ENCODE measurements at places on chromosomes 7 and 10.

- no peak for DNase-seq
- H3K4me1 ChIP-seq: no peaks in the 10 kb centered on the region
- no peaks in the 10 kb centered on the region for H3K36me3 ChIP-seq
- H3K4me3 ChIP-seq: no peak overlapping the region
Measured at GRCh38 chr7:86923527-86923926, 135.9 kb downstream of the ELAPOR2 start.

- H3K27me3 ChIP-seq: peaks cover 18% of the 10 kb centered on the region
- no peak overlapping the region for H3K4me3 ChIP-seq
Measured at GRCh38 chr10:42950606-42951485, 126.0 kb upstream of the RET start.

- H3K27ac ChIP-seq: no peak overlapping the region
- no peak for DNase-seq
- H3K4me3 ChIP-seq: no peak overlapping the region
- H3K36me3 ChIP-seq: no peaks in the 10 kb centered on the region
- H3K27me3 ChIP-seq: peaks cover 24% of the 10 kb centered on the region
- H3K4me1 ChIP-seq: peaks cover 12% of the 10 kb centered on the region
Measured at GRCh38 chr10:100713859-100714565, 31.4 kb upstream of the PAX2 start.

DNA sequence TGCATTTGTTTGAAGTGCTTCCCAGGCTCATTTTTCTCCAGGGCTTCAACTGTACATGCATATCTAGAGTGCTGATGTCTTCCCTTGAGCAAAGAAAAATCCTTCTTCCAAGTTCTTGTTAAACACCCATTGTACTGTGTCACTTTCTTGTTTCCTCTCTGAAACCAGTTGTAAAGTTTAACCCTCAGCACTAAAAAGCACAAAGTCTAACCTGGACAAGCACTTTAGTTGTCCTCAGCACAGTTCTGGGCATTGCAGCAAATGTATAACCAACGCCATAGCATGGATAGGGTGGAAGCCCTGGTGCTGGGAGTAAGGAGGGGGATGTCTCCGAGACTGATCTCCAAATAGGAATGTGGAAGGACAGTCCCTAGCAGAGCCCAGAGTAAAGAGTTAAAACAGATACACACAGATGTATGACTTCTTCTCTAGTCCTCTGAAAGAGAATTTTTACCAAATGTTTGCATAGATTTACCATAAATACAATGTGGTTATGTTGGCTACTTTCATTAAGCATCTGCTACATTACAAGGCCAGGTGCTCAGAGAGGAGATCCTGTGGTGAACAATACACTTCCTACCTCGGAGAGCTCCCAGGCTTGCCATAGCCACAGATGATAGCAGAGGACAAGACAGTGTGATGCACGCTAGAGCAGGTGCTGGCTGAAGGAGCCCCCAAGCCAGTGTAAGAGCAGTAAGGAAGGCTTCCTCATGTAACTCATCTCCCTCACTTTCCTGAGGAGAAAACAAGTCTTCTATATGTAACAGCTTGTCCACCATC lies 57.0 kb downstream of the DNAJC12 start:
- H3K27ac ChIP-seq: no peak overlapping the region
- H3K36me3 ChIP-seq: no peaks in the 10 kb centered on the region
- H3K27me3 ChIP-seq: no peaks in the 10 kb centered on the region
- no peak overlapping the region for H3K4me3 ChIP-seq

- peaks cover 12% of the 10 kb centered on the region for H3K27me3 ChIP-seq
- H3K36me3 ChIP-seq: no peaks in the 10 kb centered on the region
- no peak overlapping the region for H3K4me3 ChIP-seq
- DNase-seq: no peak
- H3K27ac ChIP-seq: no peak overlapping the region
Measured at GRCh38 chr7:104231054-104232046, 23.5 kb upstream of the ORC5 start.

GRCh38 chr10:86314616-86315548 lies 51.7 kb downstream of the GRID1 start:
- H3K27ac ChIP-seq: no peak overlapping the region
- no peaks in the 10 kb centered on the region for H3K36me3 ChIP-seq
- no peaks in the 10 kb centered on the region for H3K4me1 ChIP-seq

GRCh38 chr10:18203471-18203870 lies 63.2 kb downstream of the CACNB2 start:
- H3K4me1 ChIP-seq: no peaks in the 10 kb centered on the region
- no peaks in the 10 kb centered on the region for H3K36me3 ChIP-seq
- no peak overlapping the region for H3K4me3 ChIP-seq
- no peaks in the 10 kb centered on the region for H3K27me3 ChIP-seq

GRCh38 chr7:25944777-25945515 lies 207.1 kb upstream of the NFE2L3 start:
- peak overlapping the region; percentile 69 for H3K27ac ChIP-seq
- H3K36me3 ChIP-seq: no peaks in the 10 kb centered on the region
- no peak overlapping the region for H3K4me3 ChIP-seq
- H3K4me1 ChIP-seq: peaks cover 65% of the 10 kb centered on the region
- H3K27me3 ChIP-seq: no peaks in the 10 kb centered on the region

- H3K4me3 ChIP-seq: no peak overlapping the region
- DNase-seq: no peak
- no peaks in the 10 kb centered on the region for H3K36me3 ChIP-seq
Measured at GRCh38 chr7:37532636-37533035, 84.0 kb upstream of the ELMO1 start.

- H3K4me1 ChIP-seq: no peaks in the 10 kb centered on the region
- DNase-seq: no peak
- H3K27ac ChIP-seq: no peak overlapping the region
- H3K4me3 ChIP-seq: no peak overlapping the region
- H3K36me3 ChIP-seq: no peaks in the 10 kb centered on the region
- H3K27me3 ChIP-seq: no peaks in the 10 kb centered on the region
Measured at GRCh38 chr10:27626890-27627289, 118.7 kb downstream of the MKX start.

Data from esophagus squamous epithelium (tissue), 5 donors.